G401 (cell line): ENCODE measurements at places on chromosomes 6 and 20. TPM values are rescaled to one million over a fixed set of nuclear protein-coding genes. Genes with fewer than 3 reads are reported as not detected.

DNA sequence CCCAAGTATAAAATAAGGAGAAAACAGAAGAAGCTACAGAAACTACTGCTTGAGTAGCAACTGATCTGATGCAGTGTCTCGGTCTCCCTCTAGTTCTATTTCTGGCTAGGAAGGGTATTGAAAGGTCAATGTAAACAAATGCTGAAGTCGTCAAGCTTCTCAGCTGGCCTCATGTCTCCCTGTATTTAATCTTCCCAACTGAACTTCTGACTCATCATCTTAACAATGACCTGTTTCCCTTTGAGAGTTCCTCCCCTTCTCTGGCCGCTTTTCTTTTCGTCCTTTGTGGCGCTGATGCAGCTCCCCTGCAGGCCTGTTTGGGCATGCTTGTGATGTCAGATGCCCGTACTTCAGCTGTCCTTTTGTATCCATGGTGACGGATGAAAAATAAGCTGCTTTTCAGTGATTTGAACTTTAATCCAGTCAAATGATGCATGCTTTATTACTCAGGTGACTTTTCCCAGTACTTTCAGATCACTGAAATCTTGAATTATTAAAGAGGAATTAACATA, 7.8 kb upstream of the LCA5 start:
- DNase-seq: peak; percentile 94

GRCh38 chr6:17013701-17014100, 88.1 kb upstream of the STMND1 start:
- no peak for DNase-seq

GRCh38 chr20:51385646-51386530, 156.6 kb downstream of the NFATC2 start:
- peak; percentile 13 for DNase-seq

MYO6 gene
- total RNA-seq: 1.2 and 4.3 TPM in 2 replicates

MOXD1 gene
- not detected in 2 replicates for total RNA-seq

DNA sequence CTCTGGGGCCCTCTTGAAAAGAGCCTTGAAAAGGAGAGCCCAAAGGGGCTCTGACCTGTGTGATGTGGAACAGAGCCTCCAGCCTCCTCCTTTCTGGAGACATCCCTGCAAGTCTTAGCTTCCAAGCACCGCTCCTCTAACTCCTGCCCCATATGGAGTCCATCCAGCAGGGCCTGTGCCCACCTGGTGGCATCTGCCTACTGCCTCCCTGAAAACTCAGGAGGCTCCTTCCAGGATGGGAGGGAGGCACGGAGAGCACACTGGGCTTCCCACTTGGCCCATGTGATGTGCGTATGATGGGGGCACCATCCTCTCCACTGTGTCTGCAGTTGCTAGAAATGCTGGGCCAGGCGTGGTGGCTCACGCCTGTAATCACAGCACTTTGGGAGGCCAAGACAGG, 98.1 kb downstream of the SYNDIG1 start:
- DNase-seq: no peak

HTR1B gene
- total RNA-seq: not detected in 2 replicates

DNA sequence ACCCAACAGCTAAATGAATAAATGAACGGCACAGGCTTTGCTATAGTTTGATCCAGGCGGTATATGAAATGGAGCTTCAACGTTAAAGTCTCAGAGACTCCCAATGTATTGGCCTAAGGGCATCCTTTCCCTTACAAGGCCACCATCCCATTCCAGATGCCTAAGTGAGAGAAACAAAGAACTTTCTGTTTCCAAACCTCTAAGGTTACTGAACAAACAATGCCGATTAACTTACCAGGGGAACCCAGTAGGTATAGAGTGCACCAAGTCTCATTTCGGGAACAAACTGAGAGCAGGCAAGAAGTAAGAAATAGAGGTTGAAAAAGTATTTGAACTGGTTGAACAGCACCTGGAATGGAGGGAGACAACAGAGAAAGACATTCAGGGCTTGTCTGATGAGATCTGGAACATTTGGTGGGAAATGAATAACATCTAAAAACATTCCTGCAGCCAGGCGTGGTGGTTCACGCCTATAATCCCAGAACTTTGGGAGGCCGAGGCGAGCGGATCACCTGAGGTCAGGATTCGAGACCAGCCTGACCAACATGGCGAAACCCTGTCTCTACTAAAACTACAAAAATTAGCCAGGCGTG, 42.5 kb downstream of the ATP9A start:
- DNase-seq: no peak

ARMH2 gene
- total RNA-seq: not detected in 2 replicates

DNA sequence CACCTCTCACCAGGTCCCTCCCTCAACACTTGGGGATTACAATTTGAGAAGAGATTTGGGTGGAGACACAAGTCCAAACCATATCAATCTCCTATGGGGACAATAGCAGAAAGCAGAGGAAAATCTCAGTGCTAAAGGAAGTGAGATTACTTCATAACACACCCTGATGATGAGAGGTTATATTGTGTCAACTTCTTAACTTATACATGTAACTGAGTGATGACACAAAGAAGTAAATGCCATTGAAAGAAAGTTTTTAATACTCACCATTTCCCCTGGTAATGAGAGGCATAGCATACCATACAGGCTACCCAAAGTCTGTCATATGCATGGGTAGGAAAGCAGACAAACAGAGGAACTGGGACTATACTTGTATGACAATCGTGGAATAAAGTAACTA, 137.2 kb downstream of the MMUT start:
- DNase-seq: no peak

GRCh38 chr6:40252531-40253258, 318.4 kb upstream of the MOCS1 start:
- no peak for DNase-seq

C4B gene
- 0.78 and 0.86 TPM in 2 replicates for total RNA-seq

DNA sequence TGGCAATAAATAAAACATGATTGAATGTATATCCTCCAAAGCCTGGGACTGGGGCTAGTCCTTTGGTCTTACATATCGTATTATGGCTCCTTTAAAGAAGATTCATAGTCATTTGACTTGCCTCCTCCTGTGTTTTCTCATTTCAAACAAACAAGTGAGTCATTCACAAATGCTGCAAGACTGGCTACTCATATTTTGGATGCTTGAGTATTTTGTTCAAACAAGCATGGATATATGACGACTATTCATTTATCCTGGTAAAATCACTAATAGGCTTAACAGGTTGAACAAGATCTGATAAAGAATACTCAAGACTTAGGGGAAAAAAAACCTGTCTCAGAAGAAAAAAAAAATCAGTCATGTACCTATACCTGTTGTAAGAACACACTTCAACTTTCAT, 111.1 kb upstream of the CCDC28A start:
- DNase-seq: no peak

SLC35B2 gene
- 73.4 and 80.4 TPM in 2 replicates for total RNA-seq

DNA sequence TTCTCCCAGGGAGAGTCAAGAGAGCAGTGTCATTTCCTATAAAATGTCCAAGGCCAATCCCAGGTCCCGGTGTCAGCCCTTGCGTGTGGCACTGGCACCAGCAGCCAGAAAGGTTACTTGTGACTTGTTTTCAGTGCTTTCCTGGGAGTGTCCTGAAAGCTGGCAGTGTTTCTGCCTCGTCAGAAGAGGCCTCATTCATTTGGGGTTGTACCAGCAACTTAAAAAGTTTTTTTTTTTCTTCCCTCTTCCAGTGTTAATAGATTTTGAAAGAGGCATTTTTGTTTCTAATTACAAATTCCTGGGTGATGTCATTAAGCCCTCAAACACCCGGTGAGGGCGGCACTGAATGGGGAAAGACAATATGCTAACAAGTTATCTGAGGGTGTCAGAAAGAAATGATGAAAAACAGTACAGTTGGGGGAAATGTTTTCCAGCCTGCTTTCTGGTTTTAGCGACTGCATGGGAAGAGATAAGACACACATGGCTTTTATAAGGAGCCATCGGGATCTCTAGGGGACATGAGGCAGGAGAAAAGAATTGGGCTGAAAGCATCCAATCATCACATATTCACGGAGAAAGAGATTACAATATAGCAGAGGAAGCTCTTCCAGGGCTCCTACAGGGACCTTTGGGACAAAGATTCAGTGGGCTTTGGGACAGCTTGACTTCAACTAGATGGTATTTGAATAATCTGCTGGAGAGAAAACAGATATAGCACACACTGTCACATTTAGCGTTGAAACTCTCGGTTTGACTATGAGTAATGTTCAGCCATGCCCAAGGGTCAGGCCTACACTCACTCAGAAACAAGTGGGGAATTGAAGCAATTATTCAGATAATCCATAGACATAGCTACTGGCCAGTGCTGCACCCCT, 153.0 kb downstream of the BCAS1 start:
- DNase-seq: peak; percentile 38

DNA sequence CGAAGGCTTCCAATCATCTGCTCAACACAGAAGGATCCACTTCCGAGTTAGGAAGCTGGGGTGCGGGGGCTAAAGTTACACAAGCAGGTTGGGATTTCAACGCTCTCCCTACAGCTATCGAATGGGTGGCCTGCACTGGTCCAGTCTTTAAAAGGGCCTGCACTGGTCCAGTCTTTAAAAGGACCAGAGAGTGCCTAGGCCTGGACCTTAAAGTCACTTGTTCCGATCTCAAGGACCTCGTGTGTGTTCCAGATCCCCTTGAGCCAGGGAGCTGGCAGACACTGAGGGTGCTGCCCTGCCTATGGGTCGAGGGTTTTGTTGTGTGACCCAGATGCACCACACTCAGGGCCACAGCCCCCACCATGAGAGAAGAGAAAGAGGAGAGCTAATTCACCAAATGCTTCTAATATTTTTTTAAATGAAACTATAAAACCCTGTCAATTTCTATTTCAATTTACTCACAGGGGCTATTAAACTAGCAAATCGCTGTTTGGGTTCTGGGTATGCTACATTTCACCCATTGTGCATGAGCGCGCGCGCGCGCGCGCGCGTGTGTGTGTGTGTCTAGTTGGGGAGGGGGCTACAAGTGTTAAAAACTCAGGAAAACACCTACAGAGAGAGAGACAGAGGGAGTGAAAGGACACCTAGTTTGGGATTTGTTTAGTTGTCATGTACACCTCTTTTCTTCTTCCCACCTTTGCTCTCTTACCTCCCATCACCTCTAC, 7.5 kb downstream of the TFAP2B start:
- DNase-seq: no peak

MICB gene
- total RNA-seq: 15.0 and 18.3 TPM in 2 replicates

ZBTB9 gene
- 20.0 and 25.1 TPM in 2 replicates for total RNA-seq

GRCh38 chr20:50333812-50334211, 143.2 kb downstream of the CEBPB start:
- no peak for DNase-seq

- no peak for DNase-seq
Observed at GRCh38 chr20:62029949-62030348, 35.7 kb downstream of the TAF4 start.

DNA sequence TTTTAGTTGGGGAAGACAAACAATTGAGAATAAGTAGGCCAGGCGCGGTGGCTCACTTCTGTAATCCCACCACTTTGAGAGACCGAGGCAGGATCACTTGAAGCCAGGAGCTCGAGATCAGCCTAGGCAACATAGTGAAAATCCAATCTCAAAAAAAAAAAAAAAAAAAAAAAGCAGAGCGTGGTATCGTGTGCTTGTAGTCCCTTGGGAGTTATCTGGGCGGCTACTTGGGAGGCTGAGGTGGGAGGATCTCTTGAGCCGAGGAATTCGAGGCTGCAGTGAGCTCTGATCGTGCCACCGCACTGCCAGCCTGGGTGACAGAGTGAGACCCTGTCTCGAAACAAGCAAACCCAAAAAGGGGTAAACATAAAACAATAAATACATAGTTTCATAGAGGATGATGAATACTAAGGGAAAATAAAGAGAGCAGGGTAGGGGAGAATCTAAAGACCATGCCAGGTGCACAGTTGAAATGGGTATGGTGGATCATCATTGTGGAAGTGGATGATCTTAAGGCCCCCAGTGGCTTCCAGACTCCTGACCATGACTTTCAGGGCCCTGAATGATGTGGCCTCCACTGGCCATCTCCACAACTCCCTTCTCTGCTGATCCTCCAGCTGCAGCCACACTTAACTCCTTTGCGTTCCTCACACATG, 947 bp downstream of the POFUT1 start:
- no peak for DNase-seq

DNA sequence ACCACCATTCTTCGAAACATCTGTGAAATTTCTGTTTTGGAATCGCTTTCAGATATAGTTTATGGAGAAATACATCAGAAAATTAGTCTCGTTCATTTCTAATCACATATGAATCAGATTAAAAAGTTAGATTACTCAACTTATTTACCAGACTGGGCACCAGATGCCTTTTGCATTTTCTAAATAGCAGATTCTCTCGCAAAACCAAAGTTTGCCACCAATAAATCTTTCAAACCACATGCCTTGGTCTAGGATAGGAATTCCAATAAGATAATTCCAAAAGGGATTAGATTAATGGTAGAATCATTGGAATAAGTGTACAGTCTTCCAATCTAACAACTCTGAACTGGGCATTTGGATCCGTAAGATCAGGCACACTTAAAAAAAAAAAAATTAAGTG, 160.4 kb upstream of the TAB2 start:
- no peak for DNase-seq

DNA sequence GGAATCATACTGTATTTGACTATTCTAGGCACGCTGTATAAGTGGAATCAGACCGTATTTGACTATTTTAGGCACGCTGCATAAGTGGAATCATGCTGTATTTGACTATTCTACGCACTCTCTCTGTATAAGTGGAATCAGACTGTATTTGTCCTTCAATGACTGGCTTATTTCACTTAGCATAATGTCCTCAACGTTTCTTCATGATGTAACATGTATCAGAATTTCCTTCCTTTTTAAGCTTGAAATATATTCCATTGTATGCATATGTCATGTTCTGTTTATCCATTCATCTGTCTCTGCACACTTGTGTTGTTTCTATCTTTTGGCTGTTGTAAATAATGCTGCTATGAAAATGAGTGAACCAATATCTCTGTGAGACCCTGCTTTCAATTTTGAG, 5.7 kb downstream of the CCDC170 start:
- DNase-seq: no peak

DNA sequence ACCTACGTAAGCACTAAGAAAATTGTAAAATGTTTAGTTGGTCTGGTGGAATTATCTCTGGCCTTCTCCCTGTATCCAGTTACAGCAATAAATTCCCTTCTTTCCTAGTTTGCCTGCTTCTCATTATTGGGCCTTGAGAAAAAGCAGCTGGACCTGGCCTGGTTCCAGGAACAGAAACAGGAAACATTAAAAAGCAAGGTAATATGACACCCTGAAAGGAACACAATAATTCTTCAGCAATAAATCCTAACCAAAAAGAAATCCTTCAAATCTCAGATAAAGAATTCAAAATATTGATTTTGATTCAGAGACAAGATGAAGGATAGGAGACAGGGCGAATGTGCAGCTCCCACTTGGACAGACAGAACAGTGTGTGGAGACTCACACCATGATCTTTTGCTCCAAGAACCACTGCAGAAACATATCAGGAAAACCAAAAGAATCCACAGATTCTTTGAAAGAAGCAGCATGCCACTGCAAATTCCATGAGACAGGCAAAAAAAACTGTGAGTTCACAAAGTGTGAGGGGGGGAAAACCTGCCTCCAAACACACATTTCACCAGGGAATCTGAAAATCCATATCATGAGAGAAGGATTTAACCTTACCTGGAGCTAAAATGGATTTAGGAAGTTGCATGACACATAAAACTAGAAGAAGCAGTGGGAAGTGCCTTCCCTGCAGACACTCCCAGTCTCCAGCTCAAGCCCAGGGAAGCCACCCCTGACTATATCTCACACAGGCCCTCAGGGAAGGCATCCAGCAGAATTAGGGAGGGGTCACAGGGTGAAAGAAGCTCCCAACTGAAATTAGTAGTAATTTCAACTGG, 28.9 kb downstream of the TREM1 start:
- no peak for DNase-seq
